ENCODE measurements at places on chromosomes 3 and 15.

- peak; percentile 93 for DNase-seq
Measured at GRCh38 chr15:67125589-67126502, 60.4 kb downstream of the SMAD3 start.

DNA sequence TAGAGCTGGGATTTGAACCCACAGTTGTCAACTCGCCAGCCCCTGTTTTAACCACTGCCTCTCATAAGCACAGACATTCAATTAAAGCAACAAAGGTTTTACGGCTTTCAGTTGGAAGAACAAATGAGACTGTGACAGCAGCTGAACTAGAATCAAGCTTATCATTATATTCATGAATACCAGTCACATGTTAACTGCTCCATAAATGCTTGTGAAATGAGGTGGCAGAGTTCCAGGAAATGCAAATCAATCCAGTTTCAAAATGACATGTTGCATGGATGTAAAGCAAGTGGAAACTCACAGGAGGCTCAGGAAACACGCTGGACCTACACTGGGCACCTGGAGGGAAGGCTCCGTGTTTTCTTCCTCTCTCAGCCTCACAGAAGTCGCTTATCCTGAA is 3.9 kb downstream of the GP5 start:
- DNase-seq, result no peak

DNA sequence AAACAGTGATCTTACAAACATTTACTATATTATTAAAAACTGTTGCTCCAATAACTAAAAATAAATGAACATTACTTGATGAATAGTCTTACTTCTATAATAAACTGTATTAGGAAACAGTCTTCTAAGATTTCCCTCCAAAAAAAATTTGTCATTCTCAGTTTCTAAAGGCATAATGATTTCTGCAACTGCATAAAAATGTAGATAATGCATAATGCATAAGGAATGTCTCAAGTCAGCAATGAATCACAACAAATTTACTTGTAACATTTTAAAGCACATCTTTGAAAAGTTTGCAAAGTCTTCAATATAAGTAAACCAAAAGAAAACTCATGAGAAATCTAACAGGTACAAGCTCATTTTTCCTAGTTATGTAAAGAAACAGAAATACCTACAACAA is 113.5 kb downstream of the VPS13C start:
- DNase-seq, result no peak

GRCh38 chr3:131540821-131541220 is 38.0 kb upstream of the MRPL3 start:
- DNase-seq, result no peak

DNA sequence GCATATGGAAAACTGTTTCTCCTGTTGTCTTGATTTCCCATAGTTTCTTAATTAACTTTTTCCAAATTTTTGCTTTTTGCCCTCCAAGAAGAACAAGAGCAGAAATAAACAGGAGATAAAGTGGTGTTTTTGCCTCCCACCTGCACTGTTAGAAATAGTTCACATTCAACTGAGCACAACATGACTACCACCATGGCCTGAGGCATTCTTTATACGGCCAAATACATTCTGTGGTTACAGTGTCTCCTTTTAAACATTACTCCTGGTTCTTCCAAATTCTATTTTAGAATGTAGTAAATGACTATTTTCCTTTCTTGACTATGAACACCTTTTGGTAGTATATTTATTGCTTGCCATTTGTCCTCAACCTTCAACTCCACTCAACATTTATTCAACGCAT is 98.5 kb downstream of the LARS2 start:
- no peak for DNase-seq

All from A549 (cell line).